Activated CD8-positive, alpha-beta T cell treated with anti-CD3 and anti-CD28 coated beads, Interleukin-2, amount 10 ng/mL, durations not matched to agents 7 days and 5 days (primary cell): ENCODE measurements at places on chromosomes 6 and 20.

GRCh38 chr6:163688739-163689362, 274.3 kb downstream of the QKI start:
- H3K4me3 ChIP-seq = no peak overlapping the region
- no peak overlapping the region for H3K27ac ChIP-seq
- DNase-seq = no peak
- H3K36me3 ChIP-seq = no peaks in the 10 kb centered on the region

DNA sequence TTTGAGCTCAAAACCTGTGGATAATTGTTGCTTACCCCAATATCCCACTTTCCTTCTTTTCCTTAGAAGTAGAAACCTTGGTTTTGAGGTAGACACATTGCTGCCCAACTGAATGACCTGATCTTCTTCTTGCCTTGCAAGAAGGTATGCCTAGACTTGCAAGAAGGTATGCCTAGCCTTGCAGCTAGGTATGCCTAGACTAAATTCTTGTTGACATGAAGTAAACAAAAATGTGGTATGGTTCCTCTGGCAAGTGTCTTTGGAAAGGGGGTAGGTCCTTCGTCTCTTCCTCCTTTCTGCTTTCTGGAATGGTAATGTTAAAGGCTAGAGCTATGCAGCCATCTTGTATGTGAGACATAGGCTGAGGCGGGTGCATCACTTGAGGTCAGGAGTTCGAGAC, 129.2 kb downstream of the GMPR start:
- H3K4me3 ChIP-seq = no peak overlapping the region
- no peaks in the 10 kb centered on the region for H3K4me1 ChIP-seq
- H3K36me3 ChIP-seq = no peaks in the 10 kb centered on the region
- H3K27ac ChIP-seq = no peak overlapping the region
- no peak for DNase-seq
- no peaks in the 10 kb centered on the region for H3K27me3 ChIP-seq

DNA sequence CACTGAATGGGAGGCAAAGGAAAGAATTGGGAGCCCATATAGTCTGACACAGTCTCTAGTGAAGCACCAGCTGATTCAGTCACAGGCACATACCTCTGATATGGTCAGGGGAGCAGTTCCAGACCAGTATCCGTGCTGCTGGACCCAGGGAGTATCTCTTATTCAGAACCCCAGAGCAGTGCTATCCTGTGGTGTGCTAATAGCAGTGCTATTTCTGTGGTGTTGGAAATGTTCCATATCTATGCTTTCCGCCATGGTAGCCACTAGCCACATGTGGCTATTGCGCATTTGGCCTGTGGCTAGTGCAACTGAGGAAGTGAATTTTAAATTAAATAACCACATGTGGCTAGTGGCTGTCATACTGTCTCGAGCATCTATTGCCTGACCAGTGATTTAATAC, 11.0 kb downstream of the SCUBE3 start:
- H3K36me3 ChIP-seq = no peaks in the 10 kb centered on the region
- peaks cover 16% of the 10 kb centered on the region for H3K27me3 ChIP-seq
- no peak overlapping the region for H3K4me3 ChIP-seq
- H3K27ac ChIP-seq = no peak overlapping the region
- H3K4me1 ChIP-seq = no peaks in the 10 kb centered on the region
- no peak for DNase-seq

- H3K36me3 ChIP-seq = no peaks in the 10 kb centered on the region
- no peaks in the 10 kb centered on the region for H3K27me3 ChIP-seq
- H3K4me3 ChIP-seq = no peak overlapping the region
- H3K4me1 ChIP-seq = peaks cover 3% of the 10 kb centered on the region
- H3K27ac ChIP-seq = peak overlapping the region; percentile 50
Observed at GRCh38 chr20:37354210-37355195, 8.6 kb downstream of the SRC start.

GRCh38 chr6:28408076-28408802, 8.7 kb upstream of the ZSCAN12 start:
- no peak overlapping the region for H3K4me3 ChIP-seq
- peak overlapping the region; percentile 65 for H3K27ac ChIP-seq
- H3K27me3 ChIP-seq = peaks cover 14% of the 10 kb centered on the region
- H3K4me1 ChIP-seq = peaks cover 41% of the 10 kb centered on the region
- DNase-seq = no peak

GRCh38 chr6:117955684-117956256, 48.7 kb downstream of the SLC35F1 start:
- H3K27me3 ChIP-seq = peaks cover 2% of the 10 kb centered on the region
- H3K4me3 ChIP-seq = no peak overlapping the region
- no peak for DNase-seq
- no peaks in the 10 kb centered on the region for H3K4me1 ChIP-seq
- H3K27ac ChIP-seq = no peak overlapping the region

DNA sequence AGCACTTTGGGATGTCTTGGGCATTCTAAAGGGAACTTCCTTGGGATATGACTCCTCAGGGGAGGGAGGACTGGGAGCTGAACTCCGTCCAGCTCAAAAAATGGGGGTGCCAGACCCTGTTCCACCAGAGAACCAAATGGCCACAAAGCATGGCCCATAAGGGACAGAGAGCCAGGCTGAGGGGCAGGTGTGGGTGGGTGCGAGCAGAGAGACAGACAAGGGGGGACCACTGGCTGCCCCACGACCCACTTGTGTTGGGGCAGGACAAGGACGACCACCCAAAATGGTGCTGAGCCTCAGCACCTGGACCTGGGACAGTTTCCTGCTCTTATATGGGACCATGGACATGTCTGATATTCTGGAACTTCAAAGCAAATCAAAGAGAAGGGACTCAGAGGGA, 148.2 kb upstream of the MLN start:
- H3K4me3 ChIP-seq = no peak overlapping the region
- H3K36me3 ChIP-seq = no peaks in the 10 kb centered on the region
- H3K27ac ChIP-seq = no peak overlapping the region
- DNase-seq = no peak
- H3K27me3 ChIP-seq = peaks cover 11% of the 10 kb centered on the region

DNA sequence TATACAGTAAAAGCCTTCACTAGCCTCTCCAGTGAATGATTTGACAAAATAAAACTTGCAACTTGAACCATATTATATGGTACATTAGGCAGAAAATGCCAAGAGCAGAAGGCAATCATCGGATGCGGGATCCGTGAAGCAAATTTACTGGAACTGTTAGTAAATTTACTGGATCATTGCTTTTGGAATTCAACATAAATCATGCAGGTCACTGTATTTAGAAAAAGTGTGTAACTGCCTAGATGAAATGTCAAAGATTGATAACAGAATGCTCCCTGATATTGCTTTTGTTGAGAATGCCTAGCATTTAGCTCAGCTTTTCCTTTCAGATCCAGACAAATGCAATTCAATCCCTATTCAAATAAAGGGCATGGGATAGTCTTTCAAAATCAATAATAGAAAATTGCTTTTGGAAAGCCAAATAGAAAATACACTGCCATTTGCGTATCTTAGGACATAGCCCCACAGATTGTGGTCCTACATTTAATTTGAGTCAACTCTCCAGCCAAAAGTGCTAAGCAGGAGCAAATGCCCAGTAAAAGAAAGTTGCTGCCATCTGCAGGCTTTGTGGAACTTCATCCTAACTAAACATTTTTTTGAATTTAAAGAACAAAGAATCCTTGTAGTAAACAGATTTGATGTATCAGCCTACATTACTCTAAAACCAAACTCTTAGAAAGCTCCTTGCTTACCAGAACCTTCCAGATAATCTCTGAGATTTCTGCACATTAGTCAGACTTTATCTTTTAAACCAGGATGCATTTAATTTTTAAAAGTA, 109.5 kb upstream of the HSF2 start:
- no peaks in the 10 kb centered on the region for H3K4me1 ChIP-seq
- no peak overlapping the region for H3K4me3 ChIP-seq
- DNase-seq = no peak
- H3K36me3 ChIP-seq = no peaks in the 10 kb centered on the region
- no peak overlapping the region for H3K27ac ChIP-seq

- H3K27ac ChIP-seq = no peak overlapping the region
- no peaks in the 10 kb centered on the region for H3K27me3 ChIP-seq
- H3K36me3 ChIP-seq = no peaks in the 10 kb centered on the region
Observed at GRCh38 chr6:80442366-80442765, 335.9 kb downstream of the BCKDHB start.

GRCh38 chr6:89581689-89582088, 56.9 kb downstream of the LYRM2 start:
- H3K4me3 ChIP-seq = no peak overlapping the region
- peaks cover 3% of the 10 kb centered on the region for H3K27me3 ChIP-seq
- H3K4me1 ChIP-seq = peaks cover under 1% of the 10 kb centered on the region
- DNase-seq = no peak

- H3K27me3 ChIP-seq = peaks cover 2% of the 10 kb centered on the region
- H3K4me1 ChIP-seq = no peaks in the 10 kb centered on the region
- H3K4me3 ChIP-seq = no peak overlapping the region
- H3K27ac ChIP-seq = no peak overlapping the region
- no peak for DNase-seq
Observed at GRCh38 chr6:70886661-70887060, 70.2 kb downstream of the B3GAT2 start.

DNA sequence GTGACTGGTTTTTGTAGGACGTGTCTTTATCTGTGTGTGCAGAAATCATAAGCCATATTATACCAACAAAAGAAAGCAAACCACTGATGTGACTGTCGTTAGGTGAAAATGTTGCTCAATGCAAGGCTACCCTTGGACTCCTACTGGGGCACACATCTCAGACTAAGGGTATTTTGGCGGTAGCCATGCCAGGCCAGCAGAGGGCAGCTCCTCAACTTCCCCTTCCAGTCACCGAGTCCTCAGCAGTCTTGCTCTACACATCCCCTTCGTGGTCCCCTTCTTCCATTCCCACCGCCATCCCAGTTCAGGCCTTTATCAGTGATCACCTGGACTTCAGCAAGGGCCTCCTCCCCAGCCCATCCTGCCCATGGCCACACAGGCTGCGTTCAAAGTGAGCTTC, 113.7 kb upstream of the GGTLC1 start:
- H3K4me1 ChIP-seq = peaks cover 22% of the 10 kb centered on the region
- peak; percentile 57 for DNase-seq
- no peaks in the 10 kb centered on the region for H3K36me3 ChIP-seq
- no peak overlapping the region for H3K4me3 ChIP-seq

DNA sequence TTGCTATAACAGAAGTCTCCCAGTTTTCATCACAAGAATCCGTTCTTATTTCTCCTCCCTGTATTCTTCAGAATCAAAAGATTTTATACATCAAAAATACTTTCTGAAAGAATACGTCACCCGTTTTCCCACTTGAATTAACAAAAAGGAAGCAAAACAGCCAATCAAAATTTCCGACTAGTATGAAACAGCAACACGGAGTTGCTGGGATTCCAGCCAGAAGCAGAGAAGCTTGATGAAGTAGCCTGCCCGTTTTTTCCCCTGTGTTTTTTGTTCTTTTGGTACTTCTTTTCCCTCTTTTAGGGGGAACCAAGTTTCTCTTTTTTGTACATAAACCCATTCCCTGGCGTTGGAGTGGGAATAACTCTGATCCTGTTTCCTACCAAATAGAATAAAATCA, 14.6 kb downstream of the TXLNB start:
- DNase-seq = no peak
- peaks cover 1% of the 10 kb centered on the region for H3K36me3 ChIP-seq
- peaks cover 36% of the 10 kb centered on the region for H3K4me1 ChIP-seq
- H3K4me3 ChIP-seq = no peak overlapping the region
- no peaks in the 10 kb centered on the region for H3K27me3 ChIP-seq
- H3K27ac ChIP-seq = no peak overlapping the region

GRCh38 chr6:152943260-152943897, 39.5 kb downstream of the FBXO5 start:
- H3K27me3 ChIP-seq = peaks cover 21% of the 10 kb centered on the region
- peaks cover 7% of the 10 kb centered on the region for H3K4me1 ChIP-seq
- no peak for DNase-seq
- no peak overlapping the region for H3K4me3 ChIP-seq
- no peaks in the 10 kb centered on the region for H3K36me3 ChIP-seq

GRCh38 chr6:152952866-152953509, 29.9 kb downstream of the FBXO5 start:
- H3K27me3 ChIP-seq = peaks cover 7% of the 10 kb centered on the region
- DNase-seq = no peak
- peaks cover 4% of the 10 kb centered on the region for H3K4me1 ChIP-seq
- H3K27ac ChIP-seq = no peak overlapping the region

DNA sequence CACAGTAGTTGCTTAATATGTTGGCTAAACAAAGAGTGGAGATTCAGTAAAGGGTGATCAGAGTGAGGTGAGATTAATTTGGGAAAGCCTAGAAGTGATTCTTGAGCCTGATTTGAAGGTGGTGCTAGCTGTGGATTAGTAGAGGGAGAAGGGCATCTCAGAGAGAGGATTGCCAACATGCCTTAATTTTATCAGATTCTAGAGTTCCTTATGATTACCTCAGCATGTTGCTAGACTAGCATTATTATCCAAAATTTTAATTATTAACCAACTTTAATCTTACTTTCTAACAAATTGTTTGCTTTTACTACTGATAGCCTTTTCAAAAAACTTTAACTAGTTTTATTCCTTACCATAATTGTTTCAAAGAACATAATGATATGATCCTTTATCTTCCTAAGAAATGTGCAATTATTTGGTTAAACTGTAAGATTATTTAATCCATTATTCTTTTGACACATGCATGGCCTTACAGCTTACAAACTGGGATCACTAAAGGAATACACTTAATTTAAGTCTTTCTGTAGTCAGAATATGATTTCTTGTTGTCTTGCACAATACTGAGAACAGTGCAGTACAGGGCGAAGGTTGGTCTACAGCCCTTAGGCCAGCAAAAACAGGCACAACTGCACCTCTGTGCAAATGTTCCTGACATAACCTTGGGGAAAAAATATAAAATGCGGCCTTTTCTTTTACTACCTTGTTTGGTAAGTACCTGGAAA, 88.9 kb downstream of the SLC16A10 start:
- peaks cover 24% of the 10 kb centered on the region for H3K4me1 ChIP-seq
- no peak for DNase-seq
- H3K27me3 ChIP-seq = no peaks in the 10 kb centered on the region
- no peak overlapping the region for H3K27ac ChIP-seq

DNA sequence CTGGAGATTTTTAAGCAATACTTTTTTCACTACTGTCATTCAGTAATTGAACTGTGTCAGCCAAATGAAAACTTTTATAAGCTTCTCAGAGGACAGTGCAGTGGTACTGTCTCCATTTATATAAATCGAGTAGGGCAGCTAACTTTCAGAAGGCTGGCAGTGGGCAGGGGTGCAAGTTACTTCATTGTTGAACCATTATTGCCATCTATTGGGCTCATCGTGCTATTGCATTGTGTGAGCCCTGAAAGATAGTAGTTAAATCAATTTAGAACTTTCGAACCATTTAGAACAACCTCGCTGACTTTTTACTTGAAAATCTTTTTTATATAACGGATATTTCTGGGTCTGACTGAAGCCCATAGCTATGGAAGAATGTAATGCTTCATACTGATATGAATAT, 347.8 kb upstream of the PLCB4 start:
- no peaks in the 10 kb centered on the region for H3K4me1 ChIP-seq
- no peak overlapping the region for H3K4me3 ChIP-seq
- no peaks in the 10 kb centered on the region for H3K27me3 ChIP-seq
- DNase-seq = peak; percentile 36
